H9 (cell line): ENCODE measurements at places on chromosomes 1 and 21.

- no peak for DNase-seq
These were observed 166.4 kb downstream of the TRABD2B start for GRCh38 chr1:47830641-47831333.

GRCh38 chr1:227356620-227357146 lies 38.4 kb upstream of the CDC42BPA start:
- DNase-seq: peak; percentile 93

GRCh38 chr21:26888256-26888655 lies 43.0 kb upstream of the ADAMTS1 start:
- no peak for DNase-seq

- no peak for DNase-seq
These were observed 2.6 kb downstream of the HFM1 start for GRCh38 chr1:91402023-91402422.

DNA sequence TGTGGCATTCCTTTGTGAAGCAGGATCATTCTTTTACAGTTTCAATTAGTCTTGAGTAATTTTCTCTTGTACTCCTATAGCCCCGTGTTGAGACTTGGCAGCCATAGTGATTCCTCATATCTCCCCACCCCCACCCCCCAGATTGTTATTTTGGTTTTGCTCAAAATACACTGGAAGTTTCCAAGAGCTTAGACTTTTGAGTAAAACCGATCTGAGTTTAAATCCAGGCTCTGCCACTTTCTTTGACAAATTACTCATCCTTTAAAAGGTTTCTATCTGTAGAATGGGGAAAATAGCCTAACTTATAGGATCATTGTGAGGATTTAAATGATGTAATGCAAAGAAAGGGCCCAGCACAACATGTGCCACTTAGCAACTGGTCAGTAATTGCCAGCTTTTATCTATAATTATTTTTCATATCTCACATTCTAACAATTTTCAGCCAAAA lies 53.1 kb upstream of the RC3H1 start:
- no peak for DNase-seq

DNA sequence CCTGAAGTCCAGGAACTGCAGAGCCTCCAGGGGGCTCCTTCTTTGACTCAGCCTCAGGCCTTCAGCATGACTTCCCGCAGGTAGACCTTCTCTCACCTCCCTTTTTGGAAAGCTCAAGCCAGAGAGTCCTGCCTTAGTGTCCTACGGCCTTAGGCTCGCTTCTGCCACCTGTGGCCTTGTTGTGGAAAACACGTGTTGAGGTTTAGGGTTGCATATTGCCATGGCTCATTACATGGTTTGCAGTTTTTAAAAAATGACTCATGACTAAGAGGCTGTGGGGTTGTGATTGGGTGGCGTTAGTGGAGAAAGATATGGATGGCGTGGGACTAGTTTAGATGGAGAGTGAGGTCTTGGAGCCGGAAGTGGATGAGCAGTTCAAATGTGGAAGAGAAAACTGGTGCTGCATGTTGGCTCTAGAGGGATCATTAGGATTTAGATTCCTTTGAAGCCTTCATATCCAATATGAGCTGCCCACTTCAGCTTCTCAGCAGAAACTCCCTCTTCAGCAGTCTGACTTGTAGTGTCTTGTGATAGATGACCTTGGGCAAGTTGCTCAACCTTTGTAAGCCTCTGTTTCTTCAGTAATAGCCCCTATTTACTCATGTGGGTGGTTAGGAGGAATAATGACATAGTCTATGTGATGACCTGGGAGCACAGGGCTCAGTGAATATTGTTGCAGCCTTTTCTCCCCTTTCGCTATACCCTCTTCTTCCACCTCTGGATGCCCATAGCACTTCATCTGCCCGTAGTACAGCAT lies 6.5 kb upstream of the FGGY start:
- DNase-seq: peak; percentile 73

GRCh38 chr1:197890936-197891335 lies 11.5 kb upstream of the C1orf53 start:
- no peak for DNase-seq
